ENCODE measurements at places on chromosomes 11 and 22.

DNA sequence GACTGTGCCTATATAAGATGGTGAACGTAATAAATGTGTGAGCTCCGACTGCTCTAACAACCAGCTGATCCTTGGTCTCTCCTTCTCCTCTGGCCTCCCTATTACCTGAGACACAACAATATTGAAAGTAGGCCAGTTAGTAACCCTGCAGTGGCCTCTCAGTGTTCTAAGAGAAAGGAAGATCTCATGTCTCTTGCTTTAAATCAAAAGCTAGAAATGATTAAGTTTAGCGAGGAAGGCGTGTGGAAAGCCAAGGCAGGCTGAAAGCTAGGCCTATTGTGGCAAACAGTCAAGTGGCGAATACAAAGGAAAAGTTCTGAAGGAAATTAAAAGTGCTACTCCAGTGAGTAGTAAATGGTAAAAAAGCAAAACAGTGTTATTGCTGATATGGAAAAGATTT is 39.5 kb downstream of the HIPK3 start:
- DNase-seq: no peak

DNA sequence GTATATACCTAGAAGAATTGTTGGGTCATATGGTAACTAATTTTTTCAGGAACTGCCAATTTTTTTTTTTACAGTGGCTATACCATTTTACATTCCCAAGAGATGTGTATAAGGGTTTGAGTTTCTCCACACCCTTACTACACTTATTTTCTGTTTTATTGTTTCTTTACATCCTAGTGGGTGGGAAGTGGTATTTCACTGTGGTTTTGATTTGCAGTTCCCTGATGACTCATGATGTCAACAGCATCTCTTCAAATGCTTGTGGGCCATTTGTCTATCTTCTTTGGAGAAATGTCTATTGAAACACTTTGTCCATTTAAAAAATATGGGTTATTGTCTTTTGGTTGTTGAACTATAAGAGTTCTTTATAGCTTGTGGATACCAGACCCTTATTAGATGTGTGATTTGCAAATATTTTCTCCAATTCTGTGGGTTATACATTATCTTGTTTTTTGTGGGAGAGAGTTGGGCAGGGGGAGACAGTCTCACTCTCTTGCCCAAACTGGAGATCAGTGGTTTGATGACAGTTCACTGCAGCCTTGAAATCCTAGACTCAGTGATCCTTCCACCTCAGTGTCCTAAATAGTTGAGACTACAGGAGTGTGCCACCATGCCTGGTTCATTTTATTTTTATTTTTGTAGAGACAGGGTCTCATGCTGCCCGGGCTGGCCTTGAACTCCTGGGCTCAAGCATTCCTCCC is 30.3 kb upstream of the PISD start:
- DNase-seq: no peak

DNA sequence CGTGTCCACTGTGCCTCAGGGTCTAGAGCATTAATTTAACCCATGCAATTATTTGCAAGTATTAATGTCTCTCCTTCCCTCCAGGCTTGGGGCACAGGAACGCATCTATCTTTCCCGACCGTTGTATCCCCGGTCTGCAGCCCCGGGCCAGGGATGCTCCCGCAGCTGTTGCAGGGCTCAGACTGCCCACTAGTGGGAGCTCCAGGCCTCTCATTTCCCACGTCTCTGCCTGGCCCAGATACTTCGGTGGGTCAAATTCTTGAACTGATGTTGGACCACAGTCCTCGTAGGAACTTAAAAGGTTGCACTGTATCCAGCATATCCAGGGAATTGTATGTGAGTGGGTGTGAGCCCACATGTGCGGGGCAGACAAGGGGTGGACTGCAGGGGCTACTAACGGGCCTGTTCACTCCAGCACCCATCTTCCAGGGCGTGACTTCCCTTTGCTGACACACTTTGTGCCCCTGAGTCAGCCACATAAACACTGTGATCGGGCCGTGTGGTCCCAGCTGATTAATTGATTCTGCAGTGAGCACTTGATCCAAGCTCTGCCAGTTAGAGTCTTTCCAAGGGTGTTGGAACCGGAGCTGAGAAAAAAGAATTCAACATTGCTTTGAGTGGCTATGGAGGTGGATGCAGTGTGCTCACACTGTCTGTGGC is 451.3 kb downstream of the TBC1D22A start:
- no peak for DNase-seq

- DNase-seq: no peak
Measured at GRCh38 chr11:1834779-1835670, at the start of gene SYT8. Gene SYT8 (plus strand): TSS chr11:1834990. CDS start chr11:1835106, 116 bp downstream.

- no peak for DNase-seq
Measured at GRCh38 chr11:94653561-94653960, 86.4 kb downstream of the PIWIL4 start.

DNA sequence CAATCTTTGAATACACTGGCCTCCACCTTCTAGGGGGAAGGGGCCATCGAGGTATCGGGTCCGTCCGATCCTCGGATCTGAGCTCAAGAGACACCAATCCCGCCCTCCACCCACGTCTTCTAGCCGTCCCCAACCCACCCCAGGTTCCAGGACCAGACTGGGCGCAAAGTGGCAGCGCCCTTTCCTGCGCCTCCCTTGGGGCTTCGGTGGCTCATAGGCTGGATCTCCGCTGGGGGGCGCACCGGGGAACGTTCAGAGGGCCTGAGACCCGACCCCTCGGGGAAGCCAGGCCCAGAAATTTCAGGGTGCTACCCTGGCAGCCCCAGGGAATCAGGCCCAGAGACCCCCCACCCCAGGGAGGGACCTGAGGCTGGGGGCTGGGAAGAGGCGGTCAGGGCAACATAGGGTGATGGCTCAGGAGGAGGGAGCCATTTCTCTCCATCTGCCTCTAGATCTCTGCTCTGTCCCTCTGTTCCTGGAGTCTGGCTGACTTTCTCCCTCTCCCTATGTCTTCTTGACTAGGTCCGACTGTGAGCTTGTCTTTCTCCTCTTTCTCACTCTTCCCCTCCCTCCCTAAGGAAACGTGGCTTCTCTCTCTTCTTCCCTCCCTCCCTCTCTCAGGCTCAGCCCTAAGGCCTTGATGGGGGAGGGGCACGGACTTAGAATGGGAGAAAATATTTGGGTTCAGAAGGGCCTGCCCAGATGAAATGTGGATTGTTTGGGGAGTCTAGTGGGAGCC is 1.1 kb downstream of the CREB3L1 start:
- peak; percentile 17 for DNase-seq

- DNase-seq: no peak
Measured at GRCh38 chr11:47409440-47410369, 1.3 kb downstream of the SLC39A13 start.

DNA sequence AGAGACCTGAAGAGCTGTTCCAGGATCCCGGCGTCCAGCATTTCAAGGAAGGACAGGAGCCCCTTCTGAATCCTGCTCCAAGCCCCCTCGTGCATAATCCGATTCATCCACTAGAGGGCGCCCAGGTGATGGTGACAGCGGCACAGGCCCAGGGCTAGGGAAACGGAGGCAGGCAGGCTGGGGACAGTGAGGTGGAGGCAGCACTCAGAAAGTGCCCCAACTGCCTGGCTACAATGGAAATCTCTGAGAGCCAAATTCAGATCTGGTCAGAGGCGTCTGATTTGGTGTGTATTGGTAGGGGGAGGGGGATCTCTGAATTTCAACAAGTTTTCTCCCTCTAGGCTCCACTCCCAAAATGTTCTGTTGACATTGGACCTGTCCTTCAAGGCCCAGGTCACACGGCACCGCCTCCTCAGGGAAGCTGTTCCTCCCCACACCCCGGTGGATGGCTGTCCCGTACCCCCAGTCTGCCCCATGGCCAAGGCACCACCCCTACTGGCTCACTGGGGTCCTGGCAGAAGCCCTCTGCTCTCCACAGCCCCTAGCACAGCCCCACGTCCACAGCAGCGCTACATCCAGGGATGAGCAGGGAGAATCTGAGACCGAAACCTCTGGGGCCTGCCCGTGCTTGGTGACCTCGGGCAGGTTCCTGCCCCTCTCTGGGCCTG is 142.9 kb downstream of the CRYBB2 start:
- DNase-seq: peak; percentile 63
